ENCODE measurements at places on chromosomes 4 and X.

DNA sequence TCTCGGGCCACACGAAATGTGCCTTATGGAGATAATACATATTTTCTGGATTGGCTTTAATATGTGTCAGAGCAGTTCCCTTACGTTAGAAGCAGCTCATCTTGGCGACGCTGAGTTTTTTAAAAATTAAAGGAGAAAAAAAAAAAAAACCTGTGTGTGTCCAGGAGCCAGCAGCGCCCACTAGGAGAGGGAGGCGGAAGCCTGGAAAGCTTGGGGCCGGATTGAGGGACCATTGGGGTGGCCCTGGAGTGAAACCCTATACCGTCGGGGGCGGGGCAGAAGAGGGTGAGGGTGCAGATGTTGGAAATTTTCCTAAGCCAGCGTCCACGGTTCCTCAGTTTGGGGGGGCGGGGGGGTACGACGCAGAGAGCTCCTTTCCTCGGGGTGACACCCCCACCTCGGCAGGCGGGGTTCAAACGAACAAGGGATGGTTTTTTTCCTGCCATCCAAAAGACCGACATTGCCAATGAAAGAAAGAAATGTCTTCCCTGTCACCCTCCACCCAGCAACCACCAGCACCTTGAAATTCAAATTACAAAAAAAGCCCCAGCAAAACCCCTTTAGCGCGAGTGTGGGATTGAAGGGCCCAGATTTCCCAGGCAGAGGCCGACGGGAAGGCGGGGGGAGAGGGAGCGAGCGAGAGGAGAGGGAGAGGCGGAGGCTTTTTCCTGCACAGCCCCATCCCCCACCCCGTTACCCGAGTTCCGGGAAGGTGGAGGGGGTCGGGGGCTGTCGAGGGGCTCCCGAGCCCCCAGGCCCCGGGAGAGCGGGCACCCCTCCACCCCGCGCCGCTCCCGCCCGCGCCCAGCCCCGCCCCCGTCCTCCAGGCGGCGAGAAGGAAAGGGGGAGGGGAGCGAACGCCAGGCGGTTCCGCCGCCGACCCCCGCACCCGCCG lies 859 bp downstream of the SMARCA1 start:
- DNase-seq = peak; percentile 82

DNA sequence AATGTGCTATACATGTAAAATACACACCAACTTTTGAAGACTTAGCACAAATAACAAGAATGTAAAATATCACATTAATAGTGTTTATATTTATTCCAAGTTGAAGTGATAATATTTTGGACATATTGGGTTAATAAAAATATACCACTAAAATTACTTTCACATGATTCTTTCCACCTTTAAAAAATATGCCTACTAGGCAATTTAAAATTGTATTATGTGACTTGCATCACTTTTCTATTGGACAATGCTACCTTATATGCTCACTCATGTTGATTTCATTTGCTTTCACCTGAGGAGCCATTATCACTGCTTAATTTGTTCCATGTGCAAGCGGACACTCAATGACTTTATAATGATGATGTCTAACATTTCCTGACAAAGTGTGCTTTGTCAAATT lies 3.4 kb upstream of the PACRGL start:
- DNase-seq = no peak

- no peak for DNase-seq
Observed at GRCh38 chr4:168164915-168165548, 72.7 kb downstream of the ANXA10 start.

- no peak for DNase-seq
Observed at GRCh38 chr4:123398853-123399626, 2.4 kb downstream of the SPRY1 start.

GRCh38 chrX:153495903-153496589 lies 1.3 kb downstream of the BGN start:
- DNase-seq = no peak

- no peak for DNase-seq
Observed at GRCh38 chr4:5568931-5569330, 139.4 kb downstream of the EVC2 start.

GRCh38 chr4:60201052-60201673 lies 999.0 kb upstream of the ADGRL3 start:
- DNase-seq = peak; percentile 61

DNA sequence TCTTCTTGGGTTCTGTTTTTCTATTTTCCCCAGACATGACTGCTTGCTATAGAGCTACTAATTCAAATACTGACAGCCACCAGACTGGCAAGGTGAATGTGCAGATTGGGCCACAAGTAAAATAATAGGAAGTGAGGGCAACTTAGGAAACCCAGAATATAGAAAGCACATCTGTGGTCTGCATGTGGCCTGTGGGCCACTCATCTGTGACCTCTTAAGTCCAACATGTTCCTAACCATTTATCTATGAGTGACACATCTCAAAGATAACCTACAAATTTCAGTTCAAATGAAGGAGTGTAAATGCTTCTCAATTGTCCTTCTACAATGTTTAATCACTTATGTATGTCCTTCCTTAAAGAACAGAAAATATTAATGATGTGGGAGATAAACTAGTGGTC lies 128.9 kb downstream of the REELD1 start:
- no peak for DNase-seq

- DNase-seq = no peak
Observed at GRCh38 chrX:79130857-79131256, 13.6 kb upstream of the GPR174 start.

DNA sequence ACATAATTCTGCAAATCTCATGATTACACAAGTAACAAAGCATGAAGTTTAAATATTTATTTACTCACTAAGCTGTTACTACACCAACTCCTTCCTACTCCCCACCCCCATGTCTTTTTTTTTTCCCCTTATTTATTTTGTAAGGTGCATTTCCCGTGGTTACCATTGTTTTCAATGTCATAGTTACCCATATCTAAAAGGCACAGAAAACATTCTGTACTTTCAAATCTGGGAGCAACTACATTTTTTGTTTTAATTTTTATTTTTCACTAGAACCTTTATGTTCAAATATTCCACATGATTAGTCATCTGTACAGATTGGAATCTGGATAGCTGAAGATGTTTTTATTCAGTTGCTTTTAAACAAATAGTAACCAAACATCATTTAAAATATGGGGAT lies 62.8 kb downstream of the PPP3CA start:
- no peak for DNase-seq

DNA sequence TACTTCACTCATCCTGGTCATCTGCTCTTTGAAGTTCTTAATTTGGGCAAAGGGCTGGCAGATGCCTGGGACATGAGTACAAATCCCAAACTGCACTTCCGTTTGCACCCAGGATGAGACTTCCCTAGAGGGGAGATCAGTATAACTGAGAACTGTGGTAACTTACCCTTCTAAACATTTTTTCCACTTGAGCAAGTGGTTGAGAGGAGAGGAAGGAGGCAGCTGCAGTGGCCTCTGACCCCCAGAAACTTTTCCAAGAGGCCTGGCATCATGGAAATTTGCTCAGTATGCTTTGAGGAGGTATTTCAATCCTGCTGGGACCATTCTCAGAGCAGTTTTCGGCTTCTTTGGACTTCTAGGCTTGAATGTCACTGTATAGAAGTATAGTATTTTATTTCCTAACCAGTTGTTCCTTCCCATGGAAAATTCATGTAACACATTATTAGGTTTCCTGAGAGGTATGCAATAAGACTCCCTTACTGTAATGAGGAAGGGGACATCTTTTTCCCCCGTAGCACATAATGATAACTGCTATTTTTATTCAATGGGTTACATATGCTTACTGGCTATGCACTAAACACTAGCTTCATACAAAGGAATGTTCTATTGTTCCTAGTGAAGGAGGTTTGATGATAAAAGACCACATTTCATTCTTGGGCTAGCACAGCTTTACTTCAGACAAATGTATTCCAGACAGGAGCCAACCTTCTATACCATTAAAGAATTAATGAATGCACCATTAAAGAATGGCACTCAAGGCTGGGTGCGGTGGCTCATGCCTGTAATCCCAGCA lies 129.3 kb downstream of the SHROOM3 start:
- no peak for DNase-seq

GRCh38 chr4:1512738-1513660 lies 106.8 kb upstream of the NKX1-1 start:
- DNase-seq = peak; percentile 52

All from NCI-H524 (cell line).